ENCODE measurements at places on chromosomes 3 and 15.

DNA sequence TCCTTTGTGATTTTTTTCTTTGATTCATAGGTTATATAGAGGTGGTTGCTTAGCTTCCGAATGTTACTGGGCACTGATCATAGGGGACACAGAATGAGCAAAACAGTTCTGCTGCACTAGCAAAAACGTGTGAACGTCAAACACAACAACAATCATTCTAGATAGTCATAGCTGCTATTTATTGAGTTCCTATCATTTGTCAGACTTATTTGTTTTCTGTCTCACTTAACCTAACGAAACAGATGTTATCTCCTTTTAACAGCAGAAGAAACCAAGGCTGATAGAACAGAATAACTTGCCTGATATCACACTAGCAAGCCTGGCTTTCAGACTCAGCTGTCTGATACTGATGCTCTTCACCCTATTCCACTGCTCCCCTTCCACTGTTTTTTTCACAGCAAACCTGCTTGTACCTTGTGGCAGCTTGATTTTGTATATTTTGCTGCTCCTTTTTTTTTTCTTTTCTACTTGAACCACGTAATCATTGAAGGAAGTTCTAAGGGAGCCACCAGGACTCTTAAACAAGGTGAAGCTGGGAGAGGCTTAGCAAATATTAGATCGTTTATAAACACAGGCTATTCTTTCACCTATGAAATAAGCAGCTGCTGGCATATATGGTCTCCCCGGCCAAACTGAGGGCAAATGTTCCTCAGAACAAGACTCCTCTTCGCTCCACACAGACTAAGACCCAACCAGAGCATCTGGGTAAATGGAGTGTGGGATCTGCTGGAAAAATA is 78.8 kb downstream of the MCF2L2 start:
- no peak for DNase-seq

- DNase-seq = no peak
Measured at GRCh38 chr3:79560698-79561097, 207.1 kb downstream of the ROBO1 start.

DNA sequence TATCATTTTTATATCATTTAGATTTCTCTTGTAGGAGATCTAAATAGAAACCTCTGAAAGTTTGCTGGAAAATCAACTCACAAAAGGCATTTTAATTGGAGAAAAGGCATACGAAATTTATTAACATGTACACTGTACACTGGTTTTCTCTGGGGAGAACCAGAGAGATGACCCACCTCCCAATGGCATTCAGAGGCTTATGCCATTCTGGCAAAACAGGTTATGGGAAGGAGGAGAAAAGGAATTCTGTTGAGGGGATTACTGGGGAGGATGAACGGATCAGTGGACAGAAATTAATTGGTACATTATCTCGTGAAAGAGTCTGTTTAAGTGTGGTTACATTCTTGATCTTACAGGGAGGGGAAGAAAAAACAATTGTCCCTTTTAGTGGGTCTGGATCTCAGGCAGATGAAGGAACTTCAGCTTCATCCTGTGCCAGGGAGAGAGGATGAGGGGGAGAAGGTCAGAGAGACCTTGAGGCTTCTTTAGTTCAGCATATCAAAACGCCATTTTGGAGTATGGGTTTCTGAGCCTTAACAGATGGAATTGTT is 16.5 kb downstream of the RAB11A start:
- DNase-seq = no peak

- peak; percentile 61 for DNase-seq
Measured at GRCh38 chr3:61894988-61895935, 333.9 kb downstream of the PTPRG start.

DNA sequence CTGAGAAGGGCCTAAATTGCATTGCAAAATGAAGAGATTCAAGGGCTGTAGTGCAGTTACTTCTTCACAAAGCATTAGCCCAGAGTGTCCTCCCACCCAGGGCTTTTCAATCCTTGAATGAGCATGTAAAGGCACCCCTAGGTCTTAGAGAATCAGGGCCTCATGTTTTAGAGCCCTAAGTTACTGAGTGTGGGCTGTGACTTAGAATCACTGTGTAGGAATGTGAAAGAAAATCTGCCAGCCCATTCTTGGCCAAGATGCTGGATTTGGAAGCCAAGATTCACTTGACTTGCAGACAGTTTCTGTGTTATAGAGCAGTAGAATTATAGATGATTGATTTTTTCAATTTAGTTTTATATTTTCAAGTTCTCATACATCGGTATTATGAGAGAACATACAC is 153.2 kb downstream of the MYRIP start:
- DNase-seq = no peak

GRCh38 chr3:27930052-27930602 is 208.0 kb upstream of the EOMES start:
- no peak for DNase-seq

DNA sequence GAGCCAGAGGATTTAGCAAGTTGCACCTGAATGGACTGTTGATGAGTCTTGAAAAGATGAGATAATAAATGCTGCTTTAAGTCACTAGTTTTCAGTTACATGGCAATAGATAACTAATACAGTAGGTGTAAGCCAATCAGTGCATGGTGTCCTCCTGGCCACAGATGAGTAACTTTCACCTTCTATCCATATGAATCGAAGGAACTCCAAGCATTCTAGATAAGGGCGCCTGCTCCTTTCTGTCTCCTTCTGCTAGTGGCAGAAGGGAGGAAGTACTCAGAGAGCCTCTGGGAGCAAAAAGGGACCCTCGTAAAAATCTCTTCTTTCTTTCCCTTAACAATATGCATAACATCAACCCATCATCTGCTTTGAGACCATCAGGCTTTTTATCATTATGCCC is 37.3 kb downstream of the TM6SF1 start:
- DNase-seq = no peak

GRCh38 chr3:67034371-67034770 is 36.3 kb downstream of the KBTBD8 start:
- DNase-seq = no peak

DNA sequence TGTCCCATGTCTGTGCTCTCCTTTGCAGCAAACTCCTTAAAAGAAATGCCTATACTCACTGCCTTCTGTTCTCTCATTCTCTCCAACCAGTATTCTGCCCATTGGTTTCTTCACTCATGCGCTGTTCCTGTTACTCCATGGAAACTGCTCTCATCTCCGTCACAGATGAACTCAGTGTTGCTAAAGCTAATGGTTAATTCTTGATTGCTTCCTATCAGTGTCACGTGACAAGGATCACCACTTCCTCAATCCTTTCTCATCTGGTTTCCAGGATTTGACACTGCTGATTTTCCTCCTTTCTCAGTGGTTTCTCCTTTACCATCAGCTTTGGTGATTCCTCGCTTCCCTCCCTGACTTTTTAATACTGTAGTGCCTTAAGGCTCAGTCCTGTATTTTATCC is 2.6 kb downstream of the DPH3 start:
- DNase-seq = no peak
